ENCODE measurements at places on chromosomes 2 and 18.
A peak's percentile ranks its signal among the peaks of the same experiment; 100 is the strongest.

DNA sequence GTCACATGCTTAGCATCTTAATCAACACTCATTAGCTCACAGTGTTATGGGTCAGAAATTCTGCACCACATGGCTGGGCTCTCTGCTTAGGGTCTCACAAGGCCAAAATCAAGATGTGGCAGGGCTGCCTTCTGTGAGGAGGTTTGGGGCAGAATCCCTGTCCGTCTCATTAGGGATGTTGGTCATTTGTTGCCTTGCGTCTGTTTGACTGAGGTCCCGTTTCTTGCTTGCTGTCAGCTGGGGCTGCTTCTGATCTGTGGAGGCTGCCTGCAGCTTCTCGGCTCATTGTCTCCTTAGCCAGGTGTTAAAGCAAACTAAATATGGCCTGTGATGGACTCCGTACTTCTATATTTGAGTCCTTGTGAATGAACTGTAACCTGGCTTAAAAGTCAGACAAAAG is 146.5 kb downstream of the NDUFA10 start:
- no peak for DNase-seq

DNA sequence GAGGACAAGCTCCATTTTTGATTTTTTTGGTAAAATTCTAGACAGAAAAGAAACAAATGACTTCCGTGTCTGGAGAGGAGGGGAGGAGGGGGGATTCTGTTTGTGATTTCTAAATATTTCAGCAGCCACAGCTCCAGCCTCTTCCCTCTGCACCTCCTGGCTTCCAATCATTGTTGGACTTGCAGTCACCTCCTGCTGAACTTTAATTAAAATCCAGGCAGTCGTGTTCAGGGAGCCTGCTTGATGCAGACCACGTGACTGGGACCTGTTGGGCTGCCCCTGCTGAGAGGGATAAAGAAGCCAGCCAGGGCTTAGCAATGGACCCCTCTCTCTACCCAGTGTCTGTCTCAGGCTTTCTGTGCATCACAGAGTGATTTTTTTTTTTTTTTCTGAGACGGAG is 115.1 kb downstream of the SH3BP4 start:
- DNase-seq: no peak

DNA sequence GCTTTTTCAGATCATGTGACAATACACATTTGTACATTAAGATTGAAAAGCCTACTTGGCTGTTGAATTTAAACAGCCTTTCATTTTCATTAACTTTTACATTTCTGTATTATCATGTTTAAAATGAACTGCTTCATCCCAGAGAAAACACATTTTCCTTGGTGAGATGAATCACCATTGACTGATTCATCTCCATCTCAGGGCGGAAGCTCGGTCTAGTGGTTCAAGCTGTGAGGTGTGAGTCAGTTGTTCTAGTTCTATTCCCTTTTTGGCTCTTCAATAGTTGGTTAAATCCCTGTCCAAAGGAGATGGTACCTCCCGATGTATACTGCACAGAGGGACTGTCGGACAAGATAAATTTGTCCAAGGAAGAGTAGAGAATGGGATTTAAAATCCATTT is 189.7 kb downstream of the ADCYAP1 start:
- DNase-seq: peak; percentile 53

GRCh38 chr18:8020132-8020846 is 453.2 kb downstream of the PTPRM start:
- DNase-seq: peak; percentile 20

DNA sequence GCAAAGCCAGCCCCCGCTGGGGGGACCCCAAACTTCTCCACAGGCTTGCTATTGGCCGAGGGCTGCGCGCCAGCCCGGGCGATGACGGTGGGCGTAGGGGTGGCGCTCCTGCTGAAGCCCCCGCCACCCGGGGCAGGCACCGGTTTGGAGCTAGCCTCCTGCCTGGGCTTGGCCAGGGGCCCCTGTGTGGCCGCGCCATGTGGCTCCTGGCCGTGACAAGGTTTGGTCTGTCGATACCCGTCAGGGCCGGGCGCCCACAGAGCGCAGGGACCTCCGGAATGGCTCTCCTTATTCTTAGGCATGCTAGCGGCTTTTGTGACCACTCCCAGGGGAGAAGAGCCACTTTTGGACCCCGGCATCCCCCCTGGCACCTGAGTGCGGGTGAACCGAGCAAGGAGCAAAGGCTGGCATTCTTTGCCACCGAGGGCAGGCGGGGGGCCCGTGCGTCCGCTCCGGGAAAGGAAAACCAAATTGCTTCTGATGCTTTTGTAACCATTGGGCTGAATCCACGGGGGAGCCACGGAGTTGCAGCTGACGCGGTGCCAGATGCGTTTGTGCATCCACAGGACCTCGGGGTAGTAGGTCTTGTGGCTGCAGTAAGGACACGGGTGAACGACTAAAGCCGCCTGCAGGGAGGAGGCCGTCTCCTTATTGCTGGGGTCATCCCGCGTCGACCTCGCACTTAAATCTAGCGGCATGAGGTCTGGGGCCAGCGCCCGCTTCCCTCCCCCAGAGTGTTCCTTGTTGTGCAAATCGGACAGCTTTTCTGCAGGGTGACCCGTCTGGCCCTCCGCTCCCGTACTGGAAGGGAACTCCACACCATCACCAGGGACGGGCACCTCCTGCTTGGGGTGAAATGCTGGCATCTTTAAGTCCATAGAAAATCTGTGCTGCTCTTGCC is 115.6 kb downstream of the ZNF516 start:
- no peak for DNase-seq

GRCh38 chr2:223104336-223105132 is 52.5 kb downstream of the KCNE4 start:
- DNase-seq: no peak

DNA sequence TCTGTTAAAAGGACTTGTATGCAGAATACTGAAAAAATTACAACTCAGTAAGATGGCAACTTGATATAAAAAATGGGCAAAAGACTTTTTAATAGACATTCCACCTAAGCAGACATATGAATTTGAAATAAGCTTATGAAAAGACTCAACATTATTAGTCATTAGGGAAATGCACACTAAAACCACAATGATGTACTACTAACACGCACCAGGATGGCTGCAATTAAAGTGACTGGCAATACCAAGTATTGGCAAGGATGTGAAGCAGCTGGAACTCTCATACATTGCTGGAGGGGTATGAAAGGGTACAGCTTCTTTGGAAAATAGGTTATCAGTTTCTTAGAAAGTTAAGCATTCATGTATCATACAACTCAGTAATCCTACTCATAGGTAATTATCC is 3.2 kb upstream of the ENOSF1 start:
- DNase-seq: peak; percentile 65

GRCh38 chr2:96181529-96181928 is 27.1 kb downstream of the STARD7 start:
- no peak for DNase-seq

DNA sequence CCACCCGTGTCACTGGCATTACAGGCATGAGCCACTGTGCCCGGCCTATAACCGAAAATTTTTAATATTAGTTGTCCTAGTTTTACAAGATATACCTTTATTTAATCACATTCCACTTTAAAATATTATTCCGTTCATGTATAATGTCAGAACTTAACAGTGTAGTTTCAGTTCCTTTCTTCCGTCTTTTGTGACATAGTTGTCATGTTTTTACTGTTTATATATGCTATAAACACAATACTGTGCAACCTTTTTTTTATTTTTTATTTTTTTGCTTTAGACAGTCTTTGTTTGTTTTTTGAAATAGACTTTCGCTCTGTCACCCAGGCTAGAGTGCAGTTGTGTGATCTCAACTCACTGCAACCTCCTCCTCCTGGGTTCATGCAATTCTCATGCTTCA is 129.5 kb upstream of the TTC27 start:
- no peak for DNase-seq

GRCh38 chr2:189412330-189412953 is 28.8 kb upstream of the WDR75 start:
- DNase-seq: peak; percentile 72
